ENCODE measurements at places on chromosomes 3 and 15.

DNA sequence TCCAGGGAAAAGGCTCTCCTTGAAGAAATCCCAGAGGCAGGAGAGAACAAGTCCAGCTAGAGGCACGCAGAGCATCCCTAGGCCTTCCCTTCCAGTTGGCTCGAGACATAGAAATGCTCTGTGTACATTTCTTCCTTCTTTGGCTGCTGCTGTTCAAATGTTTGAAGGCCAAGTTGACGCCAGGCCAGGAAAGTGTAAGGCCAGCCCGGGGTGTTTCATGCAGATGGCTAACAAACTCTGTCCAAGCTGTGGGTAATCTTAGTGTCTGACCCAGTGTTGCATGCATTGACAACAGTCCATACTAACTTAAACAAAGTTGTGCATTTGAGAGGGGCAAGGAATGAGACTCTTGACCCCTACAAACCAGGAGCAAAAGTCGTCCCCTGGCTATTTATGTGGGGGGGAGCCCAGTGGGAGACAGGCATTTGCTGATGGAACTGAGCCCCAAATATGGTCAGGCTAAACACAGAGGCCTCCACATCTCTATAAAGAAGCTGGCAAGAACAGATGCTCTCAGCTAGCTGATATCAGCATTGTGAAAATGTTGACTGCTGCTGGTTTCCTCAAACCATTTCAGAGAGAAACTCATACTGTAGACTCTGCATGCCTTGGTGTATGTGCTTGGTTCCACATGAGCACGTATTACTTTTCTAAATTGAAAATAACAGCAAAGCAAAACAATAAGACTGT lies 139.5 kb downstream of the ADAMTS9 start:
- no peak for DNase-seq

GRCh38 chr3:80788914-80789313 lies 972.5 kb downstream of the GBE1 start:
- DNase-seq = no peak

GRCh38 chr15:31338318-31338878 lies 11.8 kb downstream of the KLF13 start:
- no peak for DNase-seq

DNA sequence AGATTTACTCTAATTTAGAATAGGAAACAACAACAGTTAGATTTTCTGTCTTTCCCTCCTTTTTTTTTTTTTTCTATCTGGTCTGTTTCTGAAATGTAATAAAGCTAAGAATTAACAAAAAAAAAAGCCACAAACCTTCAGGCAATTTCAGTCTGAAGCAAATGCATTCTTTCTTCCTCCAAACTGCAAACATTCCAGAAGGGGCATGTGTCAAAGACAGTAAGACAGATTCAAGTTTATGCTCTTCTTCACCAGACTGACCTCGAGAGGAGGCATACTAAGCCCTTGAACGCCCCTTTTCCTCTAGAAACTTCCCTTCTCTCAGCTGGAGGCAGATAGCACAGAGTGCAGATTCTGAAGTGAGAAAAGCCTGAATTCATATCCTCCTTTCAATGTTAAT lies 654.6 kb upstream of the LMCD1 start:
- no peak for DNase-seq

GRCh38 chr3:138347960-138348753 lies at the start of gene MRAS:
MRAS (plus strand) TSS chr3:138348579; CDS start chr3:138372884, 24,305 bp downstream.
- DNase-seq = peak; percentile 64

- no peak for DNase-seq
Observed at GRCh38 chr3:108403198-108403597, 106.8 kb downstream of the HHLA2 start.

GRCh38 chr15:82767163-82767829 lies 38.6 kb downstream of the FSD2 start:
- DNase-seq = no peak

GRCh38 chr3:64884536-64884935 lies 196.7 kb upstream of the ADAMTS9 start:
- DNase-seq = no peak

Data from A172 (cell line).